ENCODE measurements at places on chromosomes 12 and 14. TPM values are rescaled to one million over a fixed set of nuclear protein-coding genes. Genes with fewer than 3 reads are reported as not detected.
A peak's percentile ranks its signal among the peaks of the same experiment; 100 is the strongest.

Gene KLRD1
- 0.45 TPM for total RNA-seq

GRCh38 chr12:11681207-11681606 is 31.7 kb downstream of the ETV6 start:
- peaks cover 2% of the 10 kb centered on the region for H3K4me1 ChIP-seq
- no peak overlapping the region for H3K4me3 ChIP-seq
- H3K27me3 ChIP-seq: no peaks in the 10 kb centered on the region
- H3K36me3 ChIP-seq: no peaks in the 10 kb centered on the region
- peak; percentile 39 for DNase-seq

Gene B4GALNT3
- 3.6 TPM for total RNA-seq

Gene AQP6
- not detected for total RNA-seq

GRCh38 chr14:100907240-100907639 is 3.7 kb upstream of the RTL1 start:
- no peak overlapping the region for H3K27ac ChIP-seq
- peaks cover 5% of the 10 kb centered on the region for H3K27me3 ChIP-seq
- H3K4me3 ChIP-seq: no peak overlapping the region
- H3K36me3 ChIP-seq: peaks cover 36% of the 10 kb centered on the region
- H3K4me1 ChIP-seq: peaks cover 5% of the 10 kb centered on the region

GRCh38 chr12:48861111-48861510 is 4.6 kb downstream of the RND1 start:
- H3K36me3 ChIP-seq: no peaks in the 10 kb centered on the region
- peaks cover 36% of the 10 kb centered on the region for H3K27me3 ChIP-seq
- no peak overlapping the region for H3K27ac ChIP-seq
- H3K4me1 ChIP-seq: peaks cover 7% of the 10 kb centered on the region
- no peak overlapping the region for H3K4me3 ChIP-seq

Gene RFX4
- 0.07 TPM for total RNA-seq

DNA sequence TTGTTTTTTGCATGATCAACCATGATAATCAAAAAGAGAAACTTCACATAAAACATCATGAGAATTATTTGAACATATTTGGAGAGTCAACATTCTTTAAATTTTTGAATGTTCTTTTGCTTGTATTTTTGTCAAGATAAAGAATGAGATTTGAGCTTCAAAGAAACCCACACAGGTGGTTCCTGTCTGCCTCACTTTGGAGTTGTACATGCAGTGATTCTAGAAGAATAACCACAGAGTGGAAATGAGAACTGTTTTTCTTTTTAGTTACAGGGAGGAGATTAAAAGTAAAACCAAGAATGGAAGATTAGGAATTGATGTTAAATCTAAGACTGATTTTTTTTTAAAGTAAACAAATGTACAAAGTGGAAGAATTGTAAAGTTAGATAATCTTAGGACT is 2.3 kb upstream of the ZNF705A start:
- peak; percentile 6 for DNase-seq
- H3K27me3 ChIP-seq: no peaks in the 10 kb centered on the region
- H3K36me3 ChIP-seq: no peaks in the 10 kb centered on the region
- peaks cover 12% of the 10 kb centered on the region for H3K4me1 ChIP-seq
- no peak overlapping the region for H3K27ac ChIP-seq

- no peak for DNase-seq
- H3K36me3 ChIP-seq: no peaks in the 10 kb centered on the region
- peaks cover 15% of the 10 kb centered on the region for H3K27me3 ChIP-seq
- no peak overlapping the region for H3K27ac ChIP-seq
- H3K4me1 ChIP-seq: peaks cover 20% of the 10 kb centered on the region
- no peak overlapping the region for H3K4me3 ChIP-seq
Measured at GRCh38 chr12:1930803-1931597, 12.5 kb upstream of the CACNA2D4 start.

Gene CCDC197
- not detected for total RNA-seq

GRCh38 chr12:25828188-25828587 is 130.3 kb upstream of the RASSF8 start:
- no peaks in the 10 kb centered on the region for H3K27me3 ChIP-seq
- no peak overlapping the region for H3K27ac ChIP-seq
- H3K4me1 ChIP-seq: peaks cover 11% of the 10 kb centered on the region
- no peaks in the 10 kb centered on the region for H3K36me3 ChIP-seq

DNA sequence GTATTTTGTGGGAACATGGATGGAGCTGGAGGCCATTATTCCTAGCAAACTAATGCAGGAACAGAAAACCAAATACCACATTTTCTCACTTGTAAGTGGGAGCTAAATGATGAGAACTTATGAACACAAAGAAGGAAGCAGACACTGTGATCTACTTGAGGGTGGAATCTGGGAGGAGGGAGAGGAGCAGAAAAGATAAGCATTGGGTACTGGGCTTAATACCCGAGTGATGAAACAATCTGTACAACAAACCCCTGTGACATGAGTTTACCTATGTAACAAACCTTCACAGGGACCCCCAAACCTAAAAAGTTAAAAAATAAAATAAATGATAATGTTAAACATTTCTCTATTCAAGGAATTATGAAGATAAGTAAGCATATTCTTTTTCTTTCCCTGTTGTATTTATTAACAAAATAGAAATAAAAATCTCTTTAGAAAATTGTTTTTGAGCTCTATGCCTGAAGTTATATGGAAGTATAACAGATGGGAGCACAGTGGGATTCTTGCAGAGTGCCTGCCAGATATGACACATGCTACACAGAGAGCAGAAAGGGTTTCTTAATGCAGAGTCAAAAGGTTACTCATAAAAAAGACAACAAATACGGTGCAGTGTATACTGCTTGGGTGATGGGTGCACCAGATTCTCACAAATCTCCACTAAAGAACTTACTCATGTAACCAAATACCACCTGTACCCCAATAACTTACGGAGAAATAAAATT is 52.0 kb upstream of the SYNE2 start:
- H3K36me3 ChIP-seq: no peaks in the 10 kb centered on the region
- no peak overlapping the region for H3K4me3 ChIP-seq
- no peaks in the 10 kb centered on the region for H3K4me1 ChIP-seq

DNA sequence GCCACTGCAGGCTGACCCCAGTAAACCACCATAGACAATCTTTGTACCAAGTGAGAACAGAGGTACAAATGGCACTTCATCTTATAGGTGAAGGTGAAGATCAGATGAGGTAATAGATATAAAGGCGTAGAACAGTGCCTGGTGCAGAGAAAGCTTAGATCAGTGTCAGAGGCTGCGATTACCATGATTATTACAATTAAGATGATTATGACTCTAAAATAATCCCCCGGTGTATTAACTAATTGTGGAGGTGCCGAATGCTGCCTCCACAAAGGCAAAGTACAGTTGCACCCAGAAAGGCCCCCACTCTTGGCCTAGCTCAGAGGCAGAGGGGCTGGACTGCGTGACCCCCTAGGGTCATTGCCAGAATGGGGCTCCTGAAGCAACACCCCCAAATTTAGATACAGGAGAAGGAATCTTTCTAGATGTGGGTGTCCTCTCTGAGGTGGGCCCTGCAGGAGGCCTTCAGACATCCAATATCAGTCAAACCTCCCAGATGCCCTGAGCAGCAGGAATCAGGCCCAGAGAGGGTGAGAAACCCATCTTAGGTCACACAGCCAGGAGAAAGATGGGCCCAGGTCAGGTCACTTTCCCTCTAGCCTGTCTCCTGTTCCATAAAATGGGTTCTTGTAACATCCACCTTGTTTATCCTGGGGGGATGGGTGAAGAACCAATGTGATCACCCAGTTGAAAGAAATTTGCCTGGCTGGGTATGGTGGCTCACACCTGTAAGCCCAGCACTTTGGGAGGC is 139.8 kb downstream of the PHETA1 start:
- H3K4me3 ChIP-seq: no peak overlapping the region
- H3K36me3 ChIP-seq: no peaks in the 10 kb centered on the region
- no peak for DNase-seq
- H3K27me3 ChIP-seq: no peaks in the 10 kb centered on the region
- no peak overlapping the region for H3K27ac ChIP-seq
- no peaks in the 10 kb centered on the region for H3K4me1 ChIP-seq

- H3K27me3 ChIP-seq: no peaks in the 10 kb centered on the region
- peaks cover 23% of the 10 kb centered on the region for H3K36me3 ChIP-seq
- no peak for DNase-seq
- H3K4me3 ChIP-seq: no peak overlapping the region
- peaks cover 16% of the 10 kb centered on the region for H3K4me1 ChIP-seq
Measured at GRCh38 chr12:57487055-57487596, 742 bp upstream of the MARS1 start.

DNA sequence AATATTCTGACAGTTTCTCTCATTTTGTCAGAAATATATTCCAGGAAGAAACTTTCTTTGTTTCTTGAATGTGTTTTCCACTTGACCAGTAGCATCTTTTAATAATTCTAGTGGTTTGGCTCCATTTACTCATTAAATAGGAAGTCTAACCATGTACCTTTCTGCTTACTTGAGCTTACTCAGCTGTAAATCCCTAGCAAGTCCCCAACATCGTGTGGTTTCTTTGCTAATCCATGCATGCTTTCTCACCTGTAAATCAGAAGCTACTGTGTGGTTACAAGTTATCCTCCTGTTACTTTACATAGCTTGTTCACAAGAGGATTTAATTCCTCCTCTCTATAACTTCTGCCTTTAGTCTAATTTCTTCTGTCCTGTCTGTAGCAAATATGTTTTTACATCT is 227.7 kb downstream of the FSCB start:
- no peaks in the 10 kb centered on the region for H3K36me3 ChIP-seq
- H3K27ac ChIP-seq: no peak overlapping the region
- H3K4me1 ChIP-seq: no peaks in the 10 kb centered on the region
- no peak for DNase-seq
- H3K4me3 ChIP-seq: no peak overlapping the region

- H3K4me1 ChIP-seq: peaks cover 18% of the 10 kb centered on the region
- H3K36me3 ChIP-seq: no peaks in the 10 kb centered on the region
- no peak overlapping the region for H3K4me3 ChIP-seq
- no peak for DNase-seq
Measured at GRCh38 chr12:120365675-120366340, 3.2 kb downstream of the MSI1 start.

DNA sequence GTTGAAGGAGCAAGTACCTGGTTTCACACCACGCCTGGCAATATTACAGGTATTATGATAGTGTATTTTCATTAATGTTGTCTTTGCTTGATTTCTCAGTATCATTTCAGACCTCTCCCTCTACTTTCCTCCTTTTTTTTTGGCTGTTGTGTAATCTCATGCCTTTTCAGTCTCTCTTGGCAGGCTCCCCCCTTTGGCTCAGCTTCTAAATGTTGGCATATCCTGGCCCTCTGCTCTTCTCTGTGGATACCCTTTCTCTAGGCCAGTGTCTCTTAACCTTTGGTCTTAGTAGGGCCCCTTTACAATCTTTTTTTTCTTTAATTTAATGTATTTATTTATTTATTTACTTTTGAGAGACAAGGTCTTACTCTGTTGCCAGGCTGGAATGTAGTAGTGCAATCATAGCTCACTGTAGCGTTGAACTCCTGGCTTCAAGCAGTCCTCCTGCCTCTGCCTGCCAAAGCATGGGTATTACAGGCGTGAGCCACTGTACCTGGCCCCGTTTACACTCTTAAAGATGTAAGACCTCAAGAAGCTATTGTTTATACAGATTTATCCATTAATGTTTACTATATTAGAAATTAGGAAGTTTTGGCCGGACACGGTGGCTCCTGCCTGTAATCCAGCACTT is 12.8 kb downstream of the MTHFD1 start:
- H3K27ac ChIP-seq: no peak overlapping the region
- no peaks in the 10 kb centered on the region for H3K27me3 ChIP-seq
- H3K36me3 ChIP-seq: peaks cover 2% of the 10 kb centered on the region
- no peak for DNase-seq

Gene CPNE6
- total RNA-seq: not detected

- no peaks in the 10 kb centered on the region for H3K27me3 ChIP-seq
- no peaks in the 10 kb centered on the region for H3K4me1 ChIP-seq
- H3K4me3 ChIP-seq: no peak overlapping the region
- H3K27ac ChIP-seq: no peak overlapping the region
- DNase-seq: no peak
Measured at GRCh38 chr12:76914102-76914859, 35.5 kb upstream of the CSRP2 start.

- no peaks in the 10 kb centered on the region for H3K36me3 ChIP-seq
- DNase-seq: no peak
- H3K4me3 ChIP-seq: no peak overlapping the region
Measured at GRCh38 chr12:109739747-109740693, 26.4 kb downstream of the FAM222A start.

Gene NR4A1
- total RNA-seq: 1.6 TPM

DNA sequence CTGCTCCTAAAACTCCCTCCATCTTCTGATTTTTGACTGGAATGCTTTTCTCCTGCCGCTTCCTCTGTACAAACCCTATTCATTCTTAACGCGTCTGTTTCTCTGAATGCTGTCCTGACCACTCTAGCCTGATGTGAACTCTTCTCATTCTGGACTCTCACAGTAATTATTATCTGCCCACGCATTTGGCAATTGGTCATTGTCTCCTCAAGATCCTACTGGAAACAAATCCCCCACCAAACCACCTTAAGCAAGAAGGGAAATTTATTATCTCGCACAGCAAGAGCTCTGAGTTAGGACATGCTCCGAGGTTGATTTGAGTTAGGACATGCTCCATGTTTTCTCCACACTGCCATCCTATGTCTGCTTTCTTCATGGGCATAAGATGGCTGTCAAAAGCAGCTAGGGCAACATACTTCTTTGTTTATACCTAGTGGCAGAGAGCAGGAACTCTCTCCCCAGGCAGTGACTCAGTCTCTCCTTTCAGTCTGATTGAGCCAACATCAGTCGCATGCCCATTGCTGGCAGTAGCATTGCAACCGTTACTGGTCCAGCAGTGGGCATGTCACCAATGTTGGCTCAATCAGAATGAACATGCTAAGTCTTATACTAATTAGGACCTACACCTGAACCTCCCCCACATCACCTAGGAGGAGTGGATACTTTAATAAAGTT is 102.2 kb downstream of the SSPN start:
- H3K27me3 ChIP-seq: no peaks in the 10 kb centered on the region
- peaks cover 13% of the 10 kb centered on the region for H3K4me1 ChIP-seq
- H3K4me3 ChIP-seq: no peak overlapping the region
- H3K27ac ChIP-seq: no peak overlapping the region
- no peaks in the 10 kb centered on the region for H3K36me3 ChIP-seq

GRCh38 chr14:68808696-68809480 is 16.0 kb upstream of the ZFP36L1 start:
- DNase-seq: no peak
- no peaks in the 10 kb centered on the region for H3K36me3 ChIP-seq
- peaks cover 18% of the 10 kb centered on the region for H3K4me1 ChIP-seq
- H3K4me3 ChIP-seq: no peak overlapping the region
- H3K27ac ChIP-seq: no peak overlapping the region
